Pulmonary artery endothelial cell (primary cell): ENCODE measurements at places on chromosomes 2 and 18. TPM values are rescaled to one million over a fixed set of nuclear protein-coding genes. Genes with fewer than 3 reads are reported as not detected.

SLC8A1 gene
- total RNA-seq = 5.7 and 12.5 TPM in 2 replicates

HOXD4 gene
- not detected in 2 replicates for total RNA-seq

CYRIA gene
- 23.3 and 27.0 TPM in 2 replicates for total RNA-seq

TUBA4B gene
- total RNA-seq = not detected in 2 replicates

ZEB2 gene
- total RNA-seq = 22.5 and 30.3 TPM in 2 replicates

NFATC1 gene
- 4.5 and 6.4 TPM in 2 replicates for total RNA-seq

TUBB8B gene
- not detected in 2 replicates for total RNA-seq

SLC9A4 gene
- not detected in 2 replicates for total RNA-seq

M1AP gene
- not detected in 2 replicates for total RNA-seq

SERPINB7 gene
- not detected in 2 replicates for total RNA-seq

ZNF521 gene
- 55.6 and 64.3 TPM in 2 replicates for total RNA-seq

MATN3 gene
- total RNA-seq = 0.95 and 1.1 TPM in 2 replicates

HOXD12 gene
- not detected in 2 replicates for total RNA-seq

CNOT11 gene
- 24.7 and 27.0 TPM in 2 replicates for total RNA-seq

NYAP2 gene
- total RNA-seq = not detected in 2 replicates

SETBP1 gene
- total RNA-seq = 3.7 and 4.0 TPM in 2 replicates

FMNL2 gene
- 26.6 and 27.0 TPM in 2 replicates for total RNA-seq

ALPG gene
- not detected in 2 replicates for total RNA-seq

UGT1A4 gene
- not detected in 2 replicates for total RNA-seq

HOXD13 gene
- not detected in 2 replicates for total RNA-seq

RAB6C gene
- not detected in 2 replicates for total RNA-seq
